Activated T-helper 1 cell treated with anti-CD3 and anti-CD28 coated beads, Interleukin-12 subunit alpha, Interleukin-12 subunit beta, Interleukin-2, Interleukin-4 antibody, amounts not matched to agents 30 ng/mL and 10 ng/mL and 1 ng/mL, durations not matched to agents 14 hours and 24 hours and 36 hours (primary cell): ENCODE measurements at places on chromosomes 11 and 22.

- H3K27me3 ChIP-seq, result peaks cover 18% of the 10 kb centered on the region
- H3K4me3 ChIP-seq, result no peak overlapping the region
- H3K4me1 ChIP-seq, result peaks cover 6% of the 10 kb centered on the region
- DNase-seq, result no peak
- no peaks in the 10 kb centered on the region for H3K36me3 ChIP-seq
Observed at GRCh38 chr22:29126670-29127395, 54.0 kb downstream of the KREMEN1 start.

DNA sequence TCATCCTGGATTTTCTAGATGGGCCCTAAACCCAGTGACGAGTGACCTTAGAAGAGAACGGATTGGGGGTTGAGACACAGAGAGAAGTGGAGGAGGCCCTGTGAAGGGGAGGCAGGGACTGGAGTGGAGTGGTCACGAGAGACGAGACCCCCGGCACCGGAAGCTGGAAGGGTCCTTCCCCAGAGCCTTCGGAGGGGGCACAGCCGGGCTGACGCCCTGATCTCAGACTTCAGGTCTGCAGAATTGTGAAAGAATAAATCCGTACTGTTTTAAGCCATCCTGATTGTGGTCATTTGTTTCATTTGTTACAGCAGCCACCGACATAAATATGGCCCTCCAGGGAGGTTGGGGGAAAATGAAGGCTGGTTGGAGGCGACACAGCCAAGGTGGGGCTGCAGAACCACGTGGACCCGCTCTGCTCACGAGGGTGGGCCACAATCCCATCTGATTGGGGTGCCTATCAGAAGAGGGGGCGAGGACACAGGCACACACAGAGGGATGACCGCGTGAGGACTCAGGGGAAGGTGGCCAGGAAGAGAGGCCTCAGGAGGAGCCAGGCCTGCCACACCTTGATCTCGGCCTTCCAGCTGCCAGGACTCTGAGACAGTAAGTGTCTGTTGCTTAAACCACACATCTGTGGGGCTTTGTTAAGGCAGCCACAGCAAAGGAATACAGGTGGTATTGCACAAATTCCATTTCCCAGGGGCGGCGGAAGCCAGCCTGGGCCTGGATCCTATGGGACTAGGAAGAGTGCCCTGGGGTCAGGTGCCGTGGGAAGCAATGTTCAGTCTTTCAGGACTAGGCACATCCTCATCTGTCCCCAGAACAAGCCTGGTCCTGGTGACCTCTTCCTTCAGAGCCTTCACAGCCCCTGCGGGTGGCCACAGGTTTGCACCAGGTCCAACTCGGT, 73.3 kb upstream of the SHANK2 start:
- no peaks in the 10 kb centered on the region for H3K27me3 ChIP-seq
- no peak overlapping the region for H3K4me3 ChIP-seq
- H3K27ac ChIP-seq, result no peak overlapping the region

- no peaks in the 10 kb centered on the region for H3K4me1 ChIP-seq
- peaks cover 24% of the 10 kb centered on the region for H3K27me3 ChIP-seq
- DNase-seq, result no peak
Observed at GRCh38 chr11:69816671-69817070, 2.5 kb downstream of the FGF3 start.

GRCh38 chr22:35961480-35962295, 66.9 kb downstream of the RBFOX2 start:
- H3K27ac ChIP-seq, result no peak overlapping the region
- no peak overlapping the region for H3K4me3 ChIP-seq
- no peaks in the 10 kb centered on the region for H3K4me1 ChIP-seq
- H3K36me3 ChIP-seq, result no peaks in the 10 kb centered on the region
- no peak for DNase-seq
- peaks cover 14% of the 10 kb centered on the region for H3K27me3 ChIP-seq

- peaks cover 2% of the 10 kb centered on the region for H3K27me3 ChIP-seq
- H3K36me3 ChIP-seq, result peaks cover 12% of the 10 kb centered on the region
- H3K27ac ChIP-seq, result no peak overlapping the region
- peaks cover 32% of the 10 kb centered on the region for H3K4me1 ChIP-seq
- no peak overlapping the region for H3K4me3 ChIP-seq
Observed at GRCh38 chr11:111633756-111634362, 31.6 kb downstream of the SIK2 start.

GRCh38 chr22:27142286-27142685, 484.9 kb downstream of the MIAT start:
- peaks cover 3% of the 10 kb centered on the region for H3K27me3 ChIP-seq
- H3K36me3 ChIP-seq, result no peaks in the 10 kb centered on the region
- H3K4me1 ChIP-seq, result no peaks in the 10 kb centered on the region
- no peak overlapping the region for H3K27ac ChIP-seq

GRCh38 chr22:44537467-44537866, 39.4 kb upstream of the RTL6 start:
- H3K27ac ChIP-seq, result no peak overlapping the region
- no peaks in the 10 kb centered on the region for H3K36me3 ChIP-seq
- DNase-seq, result no peak
- peaks cover 3% of the 10 kb centered on the region for H3K27me3 ChIP-seq
- no peaks in the 10 kb centered on the region for H3K4me1 ChIP-seq
- no peak overlapping the region for H3K4me3 ChIP-seq

DNA sequence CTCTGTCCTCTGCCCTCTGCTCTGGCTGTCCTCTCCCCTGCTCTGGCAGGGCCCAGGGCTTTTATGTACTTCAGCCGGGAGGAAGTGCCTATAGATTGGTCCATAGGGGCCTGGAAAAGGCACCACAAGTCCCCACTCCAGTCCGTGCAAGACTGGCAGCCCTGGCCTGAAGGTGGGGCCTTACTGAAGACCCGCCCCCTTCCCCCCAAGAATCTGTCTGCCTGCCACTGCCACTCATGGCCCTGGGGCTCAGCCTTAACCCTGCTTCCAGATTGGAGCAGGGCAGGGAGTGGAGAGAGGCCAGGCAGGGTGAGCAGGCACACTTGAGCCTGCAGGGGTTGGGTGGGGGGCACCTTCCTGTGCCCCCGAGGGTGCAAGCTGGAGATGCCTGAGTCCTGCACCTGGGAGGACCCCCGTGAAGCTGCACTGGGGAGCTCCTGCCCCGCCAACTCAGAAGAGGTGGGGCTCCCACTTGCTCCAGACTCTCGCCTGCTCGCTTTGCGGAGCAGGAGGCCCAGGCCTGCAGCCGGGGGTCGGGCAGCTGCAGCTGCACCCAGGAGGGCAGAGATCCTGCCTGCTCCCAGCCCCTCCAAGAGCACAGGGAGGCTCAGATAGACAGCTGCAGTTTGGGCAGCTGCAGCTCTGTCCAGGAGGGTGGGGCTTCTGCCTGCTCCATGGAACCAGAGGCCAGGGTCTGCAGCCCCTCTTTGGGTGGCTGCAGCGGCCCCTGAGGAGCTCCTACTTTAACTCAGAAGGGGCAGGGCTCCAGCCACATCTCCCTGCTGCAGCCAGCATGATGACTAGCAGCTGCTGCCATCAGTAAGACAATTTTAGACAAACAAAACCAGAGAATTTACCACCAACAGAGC, 51.0 kb upstream of the SC5D start:
- no peak for DNase-seq
- H3K36me3 ChIP-seq, result no peaks in the 10 kb centered on the region
- H3K27me3 ChIP-seq, result peaks cover 10% of the 10 kb centered on the region
- no peak overlapping the region for H3K27ac ChIP-seq

- H3K4me3 ChIP-seq, result no peak overlapping the region
- H3K27ac ChIP-seq, result no peak overlapping the region
- DNase-seq, result no peak
- H3K36me3 ChIP-seq, result no peaks in the 10 kb centered on the region
Observed at GRCh38 chr11:2271077-2271326, 614 bp upstream of the ASCL2 start.

DNA sequence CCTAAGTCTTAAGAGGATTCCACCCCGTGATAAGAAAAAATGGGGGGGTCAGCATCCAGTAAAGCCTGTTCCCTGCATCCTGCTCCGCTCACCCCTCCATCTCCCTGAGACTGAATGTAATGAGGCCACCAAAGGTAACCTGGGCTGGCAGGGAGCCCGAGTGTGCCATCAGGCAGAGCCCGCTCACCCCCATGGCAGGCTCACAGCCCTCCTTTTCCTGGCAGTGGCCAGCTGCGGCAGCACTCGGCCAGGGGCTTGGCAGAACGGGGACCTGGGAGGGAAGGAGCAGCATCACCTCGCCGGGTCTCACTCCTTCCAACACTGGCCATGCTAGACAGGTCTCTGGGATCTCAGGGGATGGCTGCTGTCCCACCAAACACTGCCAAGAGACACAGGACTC, 64.4 kb downstream of the PRDM11 start:
- H3K36me3 ChIP-seq, result no peaks in the 10 kb centered on the region
- peaks cover 12% of the 10 kb centered on the region for H3K4me1 ChIP-seq
- no peak for DNase-seq
- no peak overlapping the region for H3K4me3 ChIP-seq

GRCh38 chr11:126633330-126633729, 277.8 kb downstream of the ST3GAL4 start:
- H3K27ac ChIP-seq, result no peak overlapping the region
- DNase-seq, result no peak
- H3K4me1 ChIP-seq, result no peaks in the 10 kb centered on the region
- no peak overlapping the region for H3K4me3 ChIP-seq

GRCh38 chr11:2825261-2825888, 60.2 kb downstream of the CDKN1C start:
- H3K4me1 ChIP-seq, result no peaks in the 10 kb centered on the region
- H3K4me3 ChIP-seq, result no peak overlapping the region
- peaks cover 2% of the 10 kb centered on the region for H3K36me3 ChIP-seq
- H3K27ac ChIP-seq, result no peak overlapping the region
- DNase-seq, result no peak

DNA sequence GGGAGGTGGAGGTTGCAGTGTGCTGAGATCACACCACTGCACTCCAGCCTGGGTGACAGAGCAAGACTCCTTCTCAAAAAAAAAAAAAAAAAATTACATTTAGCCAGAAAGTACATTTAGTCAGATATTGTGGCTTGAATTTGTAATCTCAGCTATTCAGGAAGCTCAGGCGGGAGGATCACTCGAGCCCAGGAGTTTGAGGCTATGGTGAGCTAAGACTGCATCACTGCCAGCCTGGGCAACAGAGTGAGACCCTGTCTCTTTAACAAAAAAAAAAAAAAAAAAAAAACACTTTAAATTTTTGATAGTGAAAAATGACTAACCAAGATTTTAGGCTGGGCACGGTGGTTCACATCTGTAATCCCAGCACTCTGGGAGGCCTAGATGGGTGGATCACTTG, 27.3 kb downstream of the MRTFA start:
- no peak for DNase-seq
- peaks cover 2% of the 10 kb centered on the region for H3K36me3 ChIP-seq
- H3K4me1 ChIP-seq, result peaks cover 20% of the 10 kb centered on the region
- no peak overlapping the region for H3K4me3 ChIP-seq

- no peaks in the 10 kb centered on the region for H3K27me3 ChIP-seq
- H3K4me3 ChIP-seq, result no peak overlapping the region
- no peak for DNase-seq
- peak overlapping the region; percentile 10 for H3K27ac ChIP-seq
Observed at GRCh38 chr11:73387594-73388264, 11.5 kb downstream of the RELT start.

GRCh38 chr22:22884010-22884887, 3.4 kb upstream of the IGLL5 start:
- peak overlapping the region; percentile 15 for H3K27ac ChIP-seq
- peak; percentile 66 for DNase-seq
- no peaks in the 10 kb centered on the region for H3K36me3 ChIP-seq
- no peak overlapping the region for H3K4me3 ChIP-seq
- peaks cover 29% of the 10 kb centered on the region for H3K27me3 ChIP-seq

GRCh38 chr22:40276996-40277823, 69.1 kb upstream of the ADSL start:
- peaks cover 31% of the 10 kb centered on the region for H3K4me1 ChIP-seq
- no peak overlapping the region for H3K4me3 ChIP-seq
- H3K27me3 ChIP-seq, result no peaks in the 10 kb centered on the region
- peak overlapping the region; percentile 29 for H3K27ac ChIP-seq
- DNase-seq, result no peak
- peaks cover 37% of the 10 kb centered on the region for H3K36me3 ChIP-seq

- no peak overlapping the region for H3K27ac ChIP-seq
- peaks cover 45% of the 10 kb centered on the region for H3K36me3 ChIP-seq
- no peaks in the 10 kb centered on the region for H3K27me3 ChIP-seq
Observed at GRCh38 chr11:62148271-62148980, 24.6 kb downstream of the INCENP start.

DNA sequence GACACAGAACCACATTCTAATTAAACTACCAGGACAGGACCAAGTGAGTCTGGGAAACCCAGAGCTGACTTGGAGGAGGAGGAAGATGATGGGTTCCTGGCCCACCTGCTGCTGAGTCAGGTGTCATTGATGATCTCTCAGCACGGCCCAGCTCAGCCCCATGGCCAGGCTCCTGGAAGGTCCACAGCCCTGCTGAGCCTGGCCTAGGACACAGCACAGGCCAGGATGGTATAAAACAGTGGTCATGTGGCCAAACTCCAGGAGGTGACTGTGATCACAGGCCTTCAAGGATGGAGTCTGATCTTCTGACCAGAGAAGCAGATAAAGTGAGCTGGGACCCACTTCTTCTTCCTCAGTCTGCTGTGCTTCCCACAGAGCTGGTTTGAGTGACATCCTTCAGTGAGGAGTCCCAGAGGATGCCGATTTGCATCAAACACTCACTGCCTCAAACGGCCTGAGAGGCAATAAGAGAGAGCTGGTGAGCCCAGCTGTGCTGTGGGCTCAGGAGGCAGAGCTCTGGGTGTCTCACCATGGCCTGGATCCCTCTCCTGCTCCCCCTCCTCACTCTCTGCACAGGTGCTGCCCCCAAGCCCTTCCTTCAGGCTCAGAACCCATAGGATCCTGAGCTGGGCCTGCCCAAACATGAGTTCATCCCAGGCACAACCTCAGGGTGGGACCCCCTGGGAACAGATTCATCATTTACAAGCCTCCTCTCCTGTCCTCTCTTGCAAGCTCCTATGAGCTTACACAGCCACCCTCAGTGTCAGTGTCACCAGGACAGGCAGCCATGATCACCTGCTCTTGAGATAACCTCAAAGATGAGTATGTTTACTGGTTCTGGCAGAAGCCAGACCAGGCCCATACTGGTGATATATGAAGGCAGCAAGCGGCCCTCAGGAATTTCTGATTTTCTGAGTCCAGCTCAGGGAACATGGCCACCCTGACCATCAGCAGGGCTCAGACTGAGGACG, 37.7 kb upstream of the IGLL5 start:
- no peaks in the 10 kb centered on the region for H3K36me3 ChIP-seq
- H3K4me1 ChIP-seq, result no peaks in the 10 kb centered on the region
- H3K4me3 ChIP-seq, result no peak overlapping the region
- H3K27ac ChIP-seq, result no peak overlapping the region
- peaks cover 37% of the 10 kb centered on the region for H3K27me3 ChIP-seq
- no peak for DNase-seq

GRCh38 chr22:37664249-37665101, 6.0 kb downstream of the PDXP start:
- H3K27me3 ChIP-seq, result no peaks in the 10 kb centered on the region
- no peak for DNase-seq
- H3K36me3 ChIP-seq, result peaks cover 15% of the 10 kb centered on the region

- H3K4me3 ChIP-seq, result no peak overlapping the region
- no peak for DNase-seq
- H3K27me3 ChIP-seq, result no peaks in the 10 kb centered on the region
- no peak overlapping the region for H3K27ac ChIP-seq
- H3K4me1 ChIP-seq, result peaks cover 10% of the 10 kb centered on the region
Observed at GRCh38 chr11:20415432-20415831, 27.9 kb downstream of the PRMT3 start.
